ENCODE measurements at places on chromosomes 6 and 20.

DNA sequence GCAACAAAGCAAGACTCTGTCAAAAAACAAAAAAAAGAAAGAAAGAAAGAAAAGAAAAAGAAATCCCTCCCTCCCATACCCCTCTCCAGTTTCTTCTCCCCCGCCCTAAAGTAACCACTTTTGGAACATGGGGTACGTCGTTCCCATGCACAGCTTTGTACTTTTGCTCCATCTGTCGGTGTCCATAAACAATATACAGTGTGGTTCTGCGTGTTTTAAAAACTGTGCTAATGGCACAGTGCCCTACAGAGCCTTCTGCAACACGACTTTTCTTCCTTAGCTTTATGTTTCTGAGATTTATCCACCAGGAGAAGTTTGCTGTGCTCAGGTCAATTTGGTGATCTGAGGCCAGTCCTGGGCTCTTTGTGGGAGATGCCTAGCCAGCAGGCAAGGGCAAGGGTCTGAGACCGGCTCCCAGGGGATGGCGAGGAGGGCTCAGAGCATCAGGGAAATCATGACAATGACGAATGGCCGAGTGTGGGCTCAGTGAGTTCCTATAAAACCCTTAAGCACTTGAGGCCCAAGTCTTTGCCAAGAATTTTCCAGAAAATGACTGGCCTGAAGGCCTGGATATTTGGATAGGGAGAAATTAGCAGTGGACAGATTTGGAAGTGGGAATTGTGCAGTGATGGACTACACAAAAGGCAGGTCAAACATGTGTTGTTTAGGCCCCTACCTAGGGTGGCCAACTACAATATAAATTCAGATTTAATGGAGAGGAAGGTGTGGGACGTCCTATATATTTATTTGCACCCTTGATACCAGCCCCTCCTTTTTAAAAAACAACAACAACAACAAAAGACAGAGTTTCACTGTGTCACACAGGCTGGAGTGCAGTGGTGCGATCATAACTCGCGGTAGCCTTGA, 1.9 kb upstream of the BCAS4 start:
- no peak for DNase-seq

GRCh38 chr20:47295921-47296426, 60.5 kb downstream of the ZMYND8 start:
- no peak for DNase-seq

- DNase-seq: no peak
Observed at GRCh38 chr6:1070085-1070521, 241.8 kb upstream of the FOXQ1 start.

DNA sequence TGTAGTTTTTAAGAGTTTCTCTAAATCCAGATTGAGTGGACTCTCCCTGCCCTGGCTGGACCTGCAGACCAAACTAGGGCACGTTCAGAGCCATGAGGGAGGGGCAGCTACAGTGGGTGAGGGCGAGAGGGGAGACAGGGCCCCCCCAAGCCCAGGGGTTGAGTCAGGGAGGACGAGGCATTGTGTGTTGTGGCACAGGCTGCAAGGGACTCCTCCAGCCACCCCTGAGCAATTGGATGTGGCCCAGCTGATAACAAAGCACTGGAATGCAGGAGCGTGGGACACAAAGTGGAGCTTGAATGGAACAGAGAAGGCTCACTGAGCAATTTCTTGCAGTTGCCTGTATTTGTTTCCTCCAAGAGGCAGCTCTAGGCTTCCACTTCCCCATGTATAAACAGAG, 43.5 kb upstream of the MYL9 start:
- no peak for DNase-seq

GRCh38 chr6:116118608-116119007, 7.3 kb downstream of the COL10A1 start:
- no peak for DNase-seq
